ENCODE measurements at places on chromosomes 4 and X. TPM values are rescaled to one million over a fixed set of nuclear protein-coding genes. Genes with fewer than 3 reads are reported as not detected.

The CAPN6 gene
- 0.33 TPM for total RNA-seq

- DNase-seq = no peak
Observed at GRCh38 chr4:7646384-7647061, 211.8 kb upstream of the PSAPL1 start.

DNA sequence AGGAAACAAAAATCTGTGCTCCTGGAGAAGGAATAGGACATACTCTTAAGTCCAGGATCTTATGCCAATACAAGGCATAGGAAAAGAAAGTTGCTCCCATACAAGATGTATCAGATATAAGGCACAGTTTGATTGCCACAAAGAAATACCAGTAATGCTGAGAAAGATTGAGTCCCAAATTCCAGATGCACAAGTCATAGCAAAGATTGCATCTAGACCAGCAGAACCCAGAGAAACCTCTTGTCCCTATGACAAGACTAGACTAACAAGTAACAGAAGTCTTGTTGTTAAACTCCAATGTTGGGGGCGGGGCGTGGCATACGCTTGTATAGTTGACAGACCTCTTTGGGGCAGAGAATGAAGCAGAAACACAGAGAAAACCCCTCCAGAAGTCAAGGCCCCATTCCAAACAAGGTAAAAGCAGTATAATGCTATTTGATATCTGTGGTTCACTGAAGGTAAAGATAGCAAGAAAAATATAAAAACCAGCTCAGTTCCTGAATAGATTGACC lies 671.5 kb upstream of the GRIA3 start:
- peak; percentile 73 for DNase-seq

GRCh38 chrX:102959471-102959870 lies 22.4 kb downstream of the RAB40AL start:
- DNase-seq = no peak

DNA sequence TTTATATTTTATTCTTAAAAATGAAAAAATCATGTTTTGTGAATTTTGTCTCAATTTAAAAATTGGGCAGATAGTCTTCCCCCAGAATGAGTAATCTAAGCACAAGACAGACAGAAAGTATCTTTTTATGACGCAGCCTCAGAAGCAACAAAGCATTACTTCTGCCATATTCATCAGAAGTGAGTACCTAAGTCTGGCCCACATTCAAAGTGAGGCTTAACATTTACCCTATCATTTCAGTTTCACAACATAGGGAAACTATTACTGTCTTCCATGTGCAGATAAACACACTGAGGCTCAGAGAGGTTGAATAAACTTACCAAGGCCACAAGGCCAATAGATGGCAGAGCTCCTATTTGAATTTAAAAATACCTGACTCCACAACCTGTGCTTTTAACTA lies 4.4 kb upstream of the PRDX4 start:
- no peak for DNase-seq

- no peak for DNase-seq
Observed at GRCh38 chr4:60605646-60606354, 594.3 kb upstream of the ADGRL3 start.

DNA sequence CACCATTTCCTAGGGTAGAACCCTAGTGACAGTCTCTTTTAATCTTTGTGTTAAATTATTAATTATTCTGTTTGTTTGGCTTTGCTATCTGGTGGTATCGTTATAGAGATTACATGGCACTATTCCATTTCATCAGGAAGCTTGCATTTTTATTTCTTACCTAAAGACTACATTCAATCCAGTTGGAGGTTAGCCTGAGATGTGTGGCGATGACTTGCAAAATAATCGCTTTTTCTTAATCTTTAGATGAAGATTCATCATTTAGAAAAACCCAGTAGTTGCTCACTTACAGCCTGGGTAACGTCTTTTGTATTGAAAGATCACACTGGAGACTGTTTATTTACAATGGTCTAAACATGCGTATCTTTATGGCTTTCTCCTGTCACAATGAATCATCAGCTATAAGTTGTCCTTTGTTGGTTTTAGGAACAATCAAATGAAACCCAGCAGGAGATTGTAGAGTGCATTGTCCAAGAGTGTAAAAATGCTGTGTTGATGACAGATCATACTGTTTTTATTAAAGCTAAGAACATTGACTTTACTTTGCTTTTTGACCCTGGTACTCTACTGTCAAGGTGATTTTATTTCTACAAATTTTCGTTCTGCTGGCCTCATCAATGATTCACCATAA lies 281.7 kb upstream of the PITX2 start:
- DNase-seq = no peak

DNA sequence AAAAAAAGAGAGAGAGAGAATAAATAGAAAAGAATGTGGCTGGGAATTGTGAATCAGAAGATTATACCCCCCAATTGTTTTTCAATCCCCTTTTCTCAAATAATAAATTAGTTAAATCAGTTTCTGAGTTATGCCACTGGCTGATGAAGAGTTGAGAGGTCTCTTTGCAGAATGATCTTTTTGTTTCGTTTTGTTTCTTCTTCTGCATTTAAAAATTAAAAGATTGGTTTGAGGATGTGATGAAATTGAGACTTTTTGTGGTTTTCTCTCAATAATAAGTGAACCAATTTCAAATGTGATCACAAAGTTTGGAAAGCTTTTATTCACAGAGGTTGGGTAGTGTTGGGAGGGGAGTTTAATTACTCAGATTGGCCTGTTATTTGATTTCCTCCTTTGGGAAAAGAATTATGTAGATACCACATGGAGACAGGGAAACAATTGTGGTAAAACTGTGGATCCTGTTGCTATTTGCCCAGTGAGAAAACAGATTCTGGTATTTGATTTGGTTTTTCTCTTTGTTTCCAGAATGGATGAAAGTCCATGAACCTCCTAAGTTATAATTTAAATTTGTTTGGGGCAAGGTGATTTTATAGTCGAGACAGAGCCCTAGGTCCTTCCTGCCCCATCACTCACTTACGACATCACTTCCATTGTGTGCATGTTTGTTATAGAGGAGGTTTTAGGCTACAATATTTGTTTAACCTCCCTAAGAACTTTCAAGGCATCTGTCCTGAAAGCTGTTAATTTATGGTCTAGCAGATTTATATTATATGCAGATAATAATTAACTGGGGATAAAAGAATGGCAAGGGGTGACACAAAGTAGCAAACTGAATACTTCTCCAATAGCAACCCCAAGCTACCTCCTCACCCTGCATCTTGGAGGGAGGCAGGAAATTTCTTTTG lies 92.0 kb upstream of the BMPR1B start:
- DNase-seq = no peak

- peak; percentile 72 for DNase-seq
Observed at GRCh38 chrX:86237482-86237881, 89.2 kb downstream of the DACH2 start.

The BANK1 gene
- total RNA-seq = 4.9 TPM

GRCh38 chr4:95272036-95272435 lies 276.7 kb downstream of the UNC5C start:
- DNase-seq = no peak

GRCh38 chr4:133869486-133869885 lies 332.1 kb downstream of the PABPC4L start:
- DNase-seq = no peak

GRCh38 chr4:156694413-156694812 lies 277.2 kb downstream of the PDGFC start:
- no peak for DNase-seq

GRCh38 chrX:133054761-133055405 lies 42.0 kb downstream of the USP26 start:
- DNase-seq = no peak

GRCh38 chr4:153809916-153810810 lies 21.3 kb upstream of the SFRP2 start:
- no peak for DNase-seq

DNA sequence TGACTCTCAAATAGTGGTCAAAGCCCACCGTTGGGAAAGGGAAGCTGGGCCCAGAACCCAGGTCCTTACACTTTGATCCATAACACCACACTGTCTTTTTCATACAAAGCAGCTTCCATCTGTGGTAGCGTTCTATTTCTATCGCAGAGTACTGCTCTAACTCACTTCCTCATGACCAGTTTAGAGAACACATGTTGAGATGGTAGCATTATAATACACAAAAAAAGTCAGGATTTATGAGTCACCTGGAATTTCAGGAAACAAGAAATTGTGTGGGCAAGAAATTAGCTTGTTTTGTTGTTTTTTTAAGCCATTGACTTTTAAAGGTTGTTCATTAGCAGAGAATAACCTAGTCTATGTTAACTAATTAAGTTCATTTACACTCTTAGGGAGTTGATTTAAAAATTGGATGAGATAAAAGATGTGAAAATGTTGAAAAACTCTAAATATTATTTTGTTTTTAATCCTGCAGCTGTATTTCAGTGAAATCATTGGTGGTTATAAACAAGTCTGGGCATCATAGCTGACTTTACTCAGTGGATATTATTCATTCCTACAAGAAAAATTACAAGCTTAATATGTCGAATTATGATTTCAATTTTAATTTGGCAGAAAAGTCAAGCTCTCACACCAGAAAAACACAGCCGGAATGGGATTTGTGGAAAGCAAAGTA lies 1011.1 kb upstream of the HS3ST1 start:
- no peak for DNase-seq

The ZAR1 gene
- not detected for total RNA-seq

DNA sequence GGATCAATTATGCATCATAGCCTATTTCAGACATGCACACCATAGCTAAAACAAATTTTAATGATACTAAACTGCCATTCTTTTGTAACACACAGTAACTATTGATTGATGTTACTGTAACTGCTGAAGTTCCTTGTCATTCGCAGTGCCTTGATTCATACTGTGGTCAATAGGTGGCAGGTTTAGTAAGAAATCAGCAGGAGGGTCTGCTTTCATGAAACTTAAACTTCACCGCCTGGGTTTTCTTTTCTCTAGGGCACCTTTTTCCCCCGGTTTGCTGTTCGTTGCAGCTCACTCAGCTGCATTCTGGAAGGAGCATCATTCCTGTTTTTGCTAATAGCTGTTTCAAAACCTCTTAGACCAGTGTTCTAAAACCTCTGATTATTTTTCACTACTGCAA lies 88.1 kb downstream of the RPA4 start:
- DNase-seq = no peak

DNA sequence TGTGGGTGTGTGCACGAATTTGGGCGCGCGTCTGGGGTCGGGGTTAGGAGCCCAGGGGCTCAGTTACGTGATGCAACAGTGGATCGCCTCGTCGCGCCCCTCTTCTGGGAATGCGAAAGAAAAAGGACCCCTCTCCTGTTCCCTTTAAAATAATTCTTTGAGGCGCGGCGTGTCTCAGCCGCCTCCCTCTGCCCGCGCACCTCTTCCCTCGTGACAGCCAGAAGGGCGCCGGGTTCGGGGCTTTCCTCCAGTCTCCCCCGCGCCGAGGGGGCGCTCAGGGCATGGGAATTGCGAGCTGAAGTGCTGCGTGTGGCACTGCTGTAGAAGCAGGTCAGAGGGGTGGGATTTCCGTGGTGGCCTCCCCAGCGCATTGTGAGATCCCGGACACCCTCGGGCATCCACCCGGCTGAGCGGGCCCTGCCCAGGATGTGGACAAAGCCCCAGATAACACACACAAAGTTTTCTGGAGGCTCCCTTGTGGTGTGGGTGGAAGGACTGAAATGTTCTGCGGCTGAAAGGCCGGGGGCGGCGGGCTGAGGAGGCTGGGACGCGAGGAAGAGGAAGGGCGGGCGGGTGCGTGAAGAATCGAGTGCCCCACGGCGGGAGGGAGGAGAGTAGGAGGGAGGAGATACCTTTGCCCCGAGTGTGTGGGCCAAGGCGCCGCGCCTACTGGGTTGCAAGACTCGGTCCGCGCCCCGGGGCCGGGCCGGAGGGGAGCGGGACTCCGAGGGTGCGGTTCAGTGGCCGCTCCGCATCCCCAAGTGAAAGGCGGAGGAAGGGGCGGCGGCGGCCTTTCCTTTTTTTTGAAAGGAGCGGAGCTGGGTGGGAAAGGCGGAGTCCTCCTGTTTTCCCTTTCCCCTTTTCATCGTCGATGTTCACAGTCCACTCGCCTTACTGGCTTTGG lies 752 bp downstream of the SEPTIN11 start:
- DNase-seq = peak; percentile 85

GRCh38 chr4:70849291-70849690 lies 9.6 kb upstream of the GRSF1 start:
- DNase-seq = no peak

The SSX3 gene
- not detected for total RNA-seq

The RBM46 gene
- total RNA-seq = not detected

DNA sequence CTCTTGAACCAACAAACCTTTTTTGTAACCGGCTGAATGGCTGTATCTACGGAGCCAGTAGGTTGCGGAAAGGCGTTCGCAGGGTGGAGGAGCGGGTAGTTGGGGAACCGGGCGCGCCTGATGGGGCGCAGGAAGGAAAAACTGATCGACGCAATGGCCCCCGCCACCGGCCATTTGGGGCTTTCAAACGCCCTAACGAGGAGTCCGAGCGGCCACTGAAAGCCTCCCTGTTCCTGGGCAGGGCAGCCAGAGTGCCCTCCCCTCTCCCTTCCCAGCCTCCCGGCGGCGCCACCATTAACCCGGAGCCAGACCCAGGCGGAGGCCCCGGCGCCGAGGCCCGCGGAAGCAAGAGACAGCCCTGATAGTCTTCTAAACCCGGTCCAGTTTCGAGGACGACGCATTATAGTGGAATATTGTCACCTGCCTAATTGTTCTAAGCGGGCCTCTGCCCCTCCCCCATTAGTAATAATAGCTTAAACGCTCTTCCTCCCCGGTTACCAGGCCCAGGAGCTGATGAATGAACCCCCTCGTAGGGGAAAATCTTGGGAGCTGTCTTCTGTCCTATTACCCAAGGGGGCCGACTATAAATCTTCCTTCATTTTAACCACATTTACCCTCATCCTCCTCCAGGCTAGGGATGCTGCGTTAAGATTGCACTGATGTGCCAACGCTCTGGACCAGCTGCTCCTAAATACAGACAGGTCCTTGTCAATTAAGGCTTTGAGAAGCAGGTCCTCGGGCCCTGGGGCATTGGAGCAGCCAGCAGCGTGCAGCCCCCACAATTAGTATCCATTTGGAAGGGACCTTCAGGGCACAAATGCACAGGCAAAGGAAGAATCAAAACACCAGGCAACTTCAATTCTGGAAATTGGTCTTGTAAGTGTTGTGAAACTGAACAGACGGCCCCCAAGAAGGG lies 61.6 kb upstream of the TMEM33 start:
- DNase-seq = peak; percentile 59

Data from posterior vena cava (tissue), 2 donors.